Activated CD8-positive, alpha-beta memory T cell treated with anti-CD3 and anti-CD28 coated beads for 1 hour (primary cell): ENCODE measurements at places on chromosomes 1 and 21.

GRCh38 chr21:29583424-29583924 is 284.8 kb downstream of the BACH1 start:
- no peak for DNase-seq

DNA sequence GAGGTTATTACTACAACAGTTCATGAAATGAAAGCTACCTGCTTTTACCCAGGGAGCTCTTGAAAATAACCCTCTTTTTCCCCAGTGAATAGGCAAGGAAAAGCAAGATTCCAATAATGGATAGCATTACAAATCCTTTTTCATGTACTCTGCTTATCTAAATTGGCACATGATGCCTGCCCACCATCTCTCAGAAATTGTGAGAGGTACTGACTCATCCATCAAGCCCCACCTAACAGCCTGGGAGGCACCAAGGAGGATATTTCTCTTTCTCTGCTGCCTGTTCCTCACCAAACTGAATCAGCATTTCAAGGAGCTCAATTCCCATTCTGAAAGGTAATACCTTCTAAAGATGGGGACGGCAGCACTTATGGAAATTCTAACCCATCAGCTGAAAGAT is 34.4 kb downstream of the PALMD start:
- DNase-seq: no peak

GRCh38 chr1:190759807-190760206 is 282.1 kb upstream of the BRINP3 start:
- no peak for DNase-seq

DNA sequence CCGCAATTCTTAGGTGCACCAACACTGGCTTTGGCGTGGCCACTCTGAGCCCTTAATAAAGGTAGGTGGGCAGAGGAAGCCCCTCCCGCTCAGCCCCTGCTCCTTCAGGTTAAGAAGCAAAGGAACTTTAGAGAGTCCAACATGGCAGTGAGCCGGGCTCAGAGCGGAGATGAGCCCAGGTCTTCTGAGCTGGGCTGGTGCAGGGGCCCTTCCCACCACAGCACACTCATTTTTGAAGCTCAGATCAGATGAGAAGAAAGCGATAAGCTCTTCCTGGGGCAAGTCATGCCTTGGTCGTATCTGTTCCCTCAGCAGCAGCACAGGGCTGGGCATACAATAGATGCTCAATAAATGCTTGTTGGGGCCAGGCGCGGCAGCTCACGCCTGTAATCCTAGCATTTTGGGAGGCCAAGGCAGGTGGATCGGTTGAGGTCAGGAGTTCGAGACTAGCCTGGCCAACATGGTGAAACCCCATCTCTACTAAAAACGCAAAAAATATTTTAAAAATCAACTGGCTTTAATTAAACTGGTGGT is 51.1 kb upstream of the TARDBP start:
- no peak for DNase-seq

GRCh38 chr1:9027307-9027706 is 1.1 kb upstream of the SLC2A7 start:
- DNase-seq: no peak

DNA sequence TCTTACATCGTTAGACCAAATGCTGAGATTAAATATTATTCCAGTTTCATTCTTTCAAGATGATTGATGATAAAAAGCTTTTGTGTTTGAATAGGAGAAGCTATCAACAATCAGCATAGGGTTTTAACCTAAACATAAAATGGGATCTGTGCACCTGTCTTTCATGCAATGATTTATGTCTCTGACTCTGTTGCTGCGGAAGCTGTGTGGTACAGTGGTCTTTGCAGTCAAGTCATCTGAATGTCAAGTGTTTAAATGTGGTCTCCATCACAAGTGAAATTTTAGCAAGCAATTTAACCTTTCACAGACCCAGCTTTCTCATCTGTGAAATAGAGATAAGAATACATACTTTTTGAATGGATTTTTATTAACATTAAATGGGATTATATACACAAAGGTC is 107.2 kb downstream of the PLPPR5 start:
- DNase-seq: no peak

DNA sequence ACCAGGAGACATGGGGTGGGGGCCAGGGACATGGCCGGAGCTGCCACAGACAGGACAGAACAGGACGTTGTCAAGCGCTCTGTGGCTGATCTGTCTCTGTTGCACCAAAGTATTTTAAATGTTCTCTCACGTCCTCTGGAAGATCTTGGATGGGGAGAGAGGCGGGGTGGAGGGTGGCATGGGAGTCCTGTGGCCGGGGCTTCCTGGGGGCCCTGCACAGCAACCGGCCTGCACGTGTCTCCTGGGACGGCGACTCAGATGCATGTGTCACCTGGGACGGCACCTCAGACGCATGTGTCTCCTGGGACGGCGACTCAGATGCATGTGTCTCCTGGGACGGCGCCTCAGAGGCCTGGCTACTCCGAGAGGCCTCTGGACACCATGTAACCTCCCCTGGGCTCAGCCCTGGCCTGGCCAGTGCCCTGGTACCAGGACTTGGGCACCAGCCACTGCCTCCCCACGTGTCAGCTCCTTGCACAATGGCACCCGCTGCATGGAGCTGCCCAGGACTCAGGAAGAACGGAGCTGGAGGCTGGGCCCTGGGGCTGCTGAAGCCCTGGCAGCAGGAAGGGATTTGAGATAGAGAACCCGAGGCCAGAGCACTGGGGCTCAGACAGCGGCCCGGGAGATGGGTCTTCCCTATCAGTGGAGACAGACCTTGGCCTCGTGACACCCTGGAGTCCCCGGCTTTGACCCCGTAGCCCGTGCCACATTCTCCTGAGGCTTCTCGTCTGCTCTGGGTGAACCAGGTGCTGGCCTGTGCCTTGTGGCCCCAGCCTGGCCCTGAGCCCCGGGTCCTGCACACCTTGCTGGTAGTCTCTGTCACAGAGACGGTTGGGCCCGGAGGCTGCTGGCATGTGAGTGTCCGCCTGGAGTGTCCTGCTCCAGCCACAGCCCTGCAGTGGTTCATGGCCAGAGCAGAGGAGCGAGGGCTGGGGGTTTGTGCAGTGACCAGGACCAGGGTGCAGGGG is 14.7 kb upstream of the SLC19A1 start:
- DNase-seq: no peak

GRCh38 chr1:112923959-112924349 is 32.0 kb downstream of the SLC16A1 start:
- DNase-seq: no peak

DNA sequence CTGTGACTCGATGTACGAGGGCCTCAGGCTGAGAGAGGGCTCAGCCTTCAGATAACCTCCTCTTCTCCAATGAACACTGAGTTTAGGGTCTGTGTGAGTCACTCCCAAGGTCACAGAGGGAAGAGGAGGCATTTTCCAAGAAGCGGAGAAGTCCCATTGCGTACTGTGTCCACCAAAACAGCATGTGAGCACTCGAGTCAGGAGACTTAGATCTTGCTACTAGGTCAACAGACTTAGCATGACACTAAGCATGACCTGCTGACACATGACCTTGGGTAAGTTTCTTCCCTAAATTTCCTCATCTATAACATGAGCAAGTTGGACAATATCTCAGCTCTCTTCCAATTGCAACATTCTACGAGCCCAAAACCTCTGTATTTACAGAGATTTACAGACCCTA is 68.0 kb downstream of the PLPP3 start:
- DNase-seq: no peak

- DNase-seq: no peak
These were observed 330.6 kb downstream of the DSCAM start for GRCh38 chr21:40516335-40516734.

DNA sequence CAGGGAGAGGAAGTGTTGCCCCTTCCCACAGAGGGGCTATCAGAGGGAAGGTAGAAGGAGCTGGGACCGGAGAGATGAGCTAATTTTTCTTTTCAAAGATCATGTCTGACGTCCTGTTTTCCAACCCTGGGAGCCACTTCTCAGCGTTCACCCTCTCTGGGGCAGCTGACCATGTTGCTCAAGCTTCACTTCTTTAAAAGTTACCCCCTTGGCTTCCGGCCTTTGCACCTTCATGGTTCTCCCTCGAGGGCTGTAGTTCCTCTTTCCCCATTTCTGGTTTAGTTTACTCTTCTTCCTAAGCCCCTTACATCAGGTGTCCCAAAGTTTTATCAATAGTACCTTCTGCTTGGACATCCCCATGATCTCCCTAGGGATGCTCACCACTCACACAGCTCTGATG is 23.8 kb upstream of the CSF1 start:
- no peak for DNase-seq

DNA sequence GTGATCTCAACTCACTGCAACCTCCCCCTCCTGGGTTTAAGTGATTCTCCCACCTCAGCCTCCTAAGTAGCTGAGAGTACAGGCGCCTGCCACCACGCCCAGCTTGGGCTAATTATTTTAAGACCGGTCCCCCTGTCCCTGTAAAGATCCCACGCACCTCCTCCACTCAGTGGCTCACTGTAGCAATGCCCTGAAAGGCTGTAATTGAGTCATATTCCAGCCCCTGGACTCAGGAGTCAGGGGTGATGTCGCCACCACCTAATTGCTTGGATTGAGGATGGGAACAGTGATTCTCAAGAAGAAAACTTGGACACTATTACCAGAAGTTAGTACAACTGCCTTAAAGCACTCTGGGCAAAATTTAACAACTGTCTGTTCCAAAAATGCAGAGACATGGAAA is 3.1 kb upstream of the EDARADD start:
- no peak for DNase-seq

DNA sequence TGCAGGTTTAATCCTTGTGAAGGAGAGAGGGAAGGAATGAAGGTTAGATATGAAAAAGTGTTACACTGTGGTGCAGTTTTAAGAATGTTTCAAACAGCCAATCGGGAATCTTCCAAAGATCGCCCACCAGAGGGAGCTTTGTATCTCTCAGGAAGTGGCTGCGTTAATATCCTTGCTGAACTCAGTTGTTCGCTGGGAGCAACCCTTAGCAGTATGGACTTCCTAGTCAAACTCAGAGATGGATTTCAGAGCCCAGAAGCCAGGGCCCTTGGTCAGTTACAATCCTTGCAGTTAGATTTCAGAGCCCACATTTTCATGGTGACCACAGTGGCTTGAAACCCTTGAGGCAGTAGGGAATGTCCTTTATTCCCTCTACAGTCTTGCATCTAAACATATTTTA is 136.2 kb downstream of the NTNG1 start:
- DNase-seq: no peak

GRCh38 chr1:203284411-203285123 is 20.8 kb upstream of the BTG2 start:
- no peak for DNase-seq

- no peak for DNase-seq
These were observed 780 bp upstream of the CROCC start for GRCh38 chr1:16920951-16921350.

GRCh38 chr1:211281320-211282022 is 22.3 kb downstream of the RCOR3 start:
- no peak for DNase-seq

- no peak for DNase-seq
These were observed 2.6 kb downstream of the TMEM51 start for GRCh38 chr1:15155888-15156741.

- DNase-seq: no peak
These were observed 579 bp upstream of the GTF2B start for GRCh38 chr1:88891951-88892340.

DNA sequence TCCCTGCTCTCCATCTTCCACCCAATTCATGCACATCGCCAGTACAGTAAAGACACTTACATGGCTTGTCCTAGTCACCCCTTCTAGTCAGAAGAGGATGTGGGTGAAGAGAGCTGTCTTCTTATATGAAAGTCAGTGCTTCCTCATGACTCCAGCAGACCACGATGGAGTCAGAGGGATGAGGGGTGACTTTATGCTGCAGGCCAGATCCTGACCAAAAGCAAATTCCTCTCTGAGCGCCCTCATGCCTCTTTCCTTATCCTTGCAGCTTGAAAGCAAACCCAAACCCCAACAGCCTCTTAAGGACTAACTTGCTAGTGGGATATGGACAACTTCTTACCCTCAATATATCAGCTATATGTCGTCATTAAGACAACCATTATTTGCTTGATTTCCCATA is 348.2 kb upstream of the DUSP10 start:
- no peak for DNase-seq

GRCh38 chr1:162987866-162988265 is 81.3 kb upstream of the RGS4 start:
- DNase-seq: no peak

- no peak for DNase-seq
These were observed 1120.3 kb downstream of the BRINP3 start for GRCh38 chr1:189357317-189357716.

DNA sequence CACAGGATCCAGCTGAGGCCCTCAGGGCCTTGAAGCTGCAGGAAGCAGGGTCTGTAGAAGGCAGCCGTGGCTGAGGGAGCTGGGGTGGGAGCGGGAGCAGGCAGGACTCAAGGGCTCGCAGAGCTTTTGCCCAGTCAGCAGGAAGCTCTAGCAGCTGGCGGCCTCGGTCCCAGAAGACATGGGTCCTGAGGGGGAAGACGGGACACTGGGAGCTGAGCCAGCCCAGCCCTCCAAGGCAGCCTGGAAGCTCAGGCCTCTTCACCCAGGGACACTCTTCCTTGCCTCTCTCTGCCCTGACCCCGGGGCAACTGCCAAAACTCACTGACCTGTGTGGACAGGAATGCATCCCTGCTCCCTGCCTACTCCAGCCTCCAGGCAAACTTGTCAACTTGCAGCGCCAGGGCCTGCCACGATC is 8.9 kb downstream of the ADGRB2 start:
- no peak for DNase-seq

DNA sequence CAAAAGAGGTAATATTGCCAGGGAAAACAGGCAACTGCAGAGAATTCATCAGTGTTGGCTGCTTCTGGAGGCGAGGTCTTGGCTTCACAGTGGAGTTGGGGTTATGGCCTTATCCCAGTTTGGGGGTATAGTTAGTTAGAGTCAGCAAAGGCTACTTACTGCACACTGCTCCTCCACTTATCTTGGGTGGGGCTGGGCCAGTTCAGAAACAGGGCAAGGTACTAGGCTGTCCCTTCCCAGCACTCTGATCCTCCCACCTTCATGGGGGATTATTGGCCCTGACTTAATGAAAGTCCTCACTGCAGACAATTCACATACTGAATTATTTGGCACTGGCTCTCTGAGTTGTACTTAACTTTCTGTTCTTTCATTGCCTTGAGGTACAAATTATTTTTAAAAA is 189.6 kb downstream of the NRIP1 start:
- DNase-seq: no peak

GRCh38 chr1:98181036-98181764 is 260.4 kb upstream of the DPYD start:
- no peak for DNase-seq

GRCh38 chr1:205929496-205930194 is 13.6 kb downstream of the SLC26A9 start:
- DNase-seq: no peak

- DNase-seq: no peak
These were observed at the start of gene CYP2J2 for GRCh38 chr1:59926381-59927123. CYP2J2 (minus strand) TSS chr1:59926773; CDS start chr1:59926746, 27 bp downstream.

GRCh38 chr1:33377013-33377412 is 53.9 kb downstream of the PHC2 start:
- no peak for DNase-seq

- DNase-seq: no peak
These were observed 85.9 kb downstream of the TM2D1 start for GRCh38 chr1:61638911-61639605.

GRCh38 chr1:56403321-56403720 is 176.0 kb downstream of the PLPP3 start:
- no peak for DNase-seq

- no peak for DNase-seq
These were observed 33.5 kb upstream of the ACTRT2 start for GRCh38 chr1:2987773-2988172.
